Pancreas (tissue), 10 donors: ENCODE measurements at places on chromosomes 6 and 20. TPM values are rescaled to one million over a fixed set of nuclear protein-coding genes. Genes with fewer than 3 reads are reported as not detected.

C20orf141 gene
- polyA plus RNA-seq = 0.19 TPM

SAPCD1 gene
- 11.1 TPM for polyA plus RNA-seq

DNA sequence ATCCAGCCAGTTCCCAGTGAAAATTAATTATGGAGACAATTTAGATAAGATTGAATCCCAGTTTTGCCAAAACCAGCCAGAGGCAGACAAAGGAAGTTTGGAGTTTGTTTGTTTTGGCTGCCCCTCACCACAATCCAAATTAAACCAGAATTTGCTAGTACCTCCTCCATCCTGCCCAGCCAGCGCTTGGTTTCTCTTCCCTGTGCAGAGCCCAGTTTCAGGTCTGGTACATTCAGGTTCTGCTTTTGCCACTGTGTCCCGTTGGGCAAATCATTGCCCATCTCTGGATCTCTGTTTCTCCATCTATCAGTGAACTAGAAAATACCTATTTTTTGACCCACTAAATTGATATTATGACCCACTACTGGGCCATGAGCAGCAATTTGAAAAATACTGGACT, 26.4 kb downstream of the FOXP4 start:
- H3K36me3 ChIP-seq = no peaks in the 10 kb centered on the region
- H3K27me3 ChIP-seq = no peaks in the 10 kb centered on the region
- H3K27ac ChIP-seq = no peak overlapping the region
- peaks cover 47% of the 10 kb centered on the region for H3K4me1 ChIP-seq
- H3K4me3 ChIP-seq = no peak overlapping the region

DNA sequence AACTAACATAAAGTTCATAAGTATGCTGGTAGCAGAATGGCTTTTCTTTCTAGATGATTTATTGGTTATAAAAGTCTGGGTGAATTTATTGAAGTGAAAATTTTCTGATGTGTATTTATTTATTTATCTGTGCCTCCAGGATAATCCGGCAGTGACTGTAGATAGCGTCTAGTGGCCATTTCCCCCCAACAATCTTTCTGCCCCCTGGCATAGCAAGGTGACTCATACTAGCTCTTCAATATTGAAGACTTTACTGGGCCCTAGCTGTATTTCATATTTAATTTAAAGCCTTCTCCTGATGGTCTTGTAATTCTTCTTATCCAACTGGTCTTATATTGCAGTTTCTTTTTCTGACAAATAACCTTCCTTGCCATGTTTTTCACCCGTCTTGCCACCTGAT, 154.1 kb upstream of the SGK1 start:
- no peak overlapping the region for H3K4me3 ChIP-seq
- H3K4me1 ChIP-seq = peaks cover 28% of the 10 kb centered on the region
- no peaks in the 10 kb centered on the region for H3K27me3 ChIP-seq
- DNase-seq = no peak

GRCh38 chr20:19958928-19959327, 58.2 kb upstream of the NAA20 start:
- no peak for DNase-seq
- no peak overlapping the region for H3K4me3 ChIP-seq
- no peaks in the 10 kb centered on the region for H3K4me1 ChIP-seq
- H3K27ac ChIP-seq = no peak overlapping the region
- no peaks in the 10 kb centered on the region for H3K27me3 ChIP-seq
- H3K36me3 ChIP-seq = no peaks in the 10 kb centered on the region

- H3K27ac ChIP-seq = no peak overlapping the region
- H3K4me3 ChIP-seq = no peak overlapping the region
- H3K27me3 ChIP-seq = no peaks in the 10 kb centered on the region
Measured at GRCh38 chr20:21358737-21359136, 38.6 kb downstream of the NKX2-4 start.

- H3K4me3 ChIP-seq = no peak overlapping the region
- H3K27me3 ChIP-seq = no peaks in the 10 kb centered on the region
- no peaks in the 10 kb centered on the region for H3K36me3 ChIP-seq
- DNase-seq = peak; percentile 50
Measured at GRCh38 chr20:33664762-33665144, 2.0 kb upstream of the ACTL10 start.

- H3K27ac ChIP-seq = peak overlapping the region; percentile 22
- H3K4me1 ChIP-seq = peaks cover 6% of the 10 kb centered on the region
- no peak overlapping the region for H3K4me3 ChIP-seq
- H3K36me3 ChIP-seq = peaks cover 5% of the 10 kb centered on the region
Measured at GRCh38 chr6:31877125-31877650, 1.6 kb downstream of the SLC44A4 start.

DNA sequence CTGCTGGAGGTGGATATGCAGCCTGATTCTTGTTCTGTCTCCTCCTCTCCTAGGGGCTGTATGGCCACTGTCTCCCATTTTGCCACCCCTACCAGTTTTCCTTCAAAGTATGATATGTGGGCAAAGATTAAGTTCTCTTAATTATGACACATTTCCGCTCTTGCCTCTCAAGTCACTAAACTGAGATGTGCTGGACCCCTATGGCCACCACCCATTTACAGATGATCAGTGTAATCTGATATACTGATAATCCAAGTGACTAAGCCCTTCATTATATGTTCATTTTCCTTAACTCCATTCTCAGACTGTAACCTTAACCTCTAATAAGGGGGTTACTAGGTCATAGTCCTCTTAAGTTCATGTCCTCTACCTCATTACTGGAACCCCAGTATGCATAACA, 711 bp upstream of the C20orf141 start:
- no peaks in the 10 kb centered on the region for H3K36me3 ChIP-seq
- no peak for DNase-seq
- H3K27ac ChIP-seq = no peak overlapping the region
- H3K4me3 ChIP-seq = no peak overlapping the region
- no peaks in the 10 kb centered on the region for H3K27me3 ChIP-seq

GRCh38 chr6:131073577-131073976, 10.5 kb upstream of the EPB41L2 start:
- H3K36me3 ChIP-seq = no peaks in the 10 kb centered on the region
- DNase-seq = no peak
- no peak overlapping the region for H3K4me3 ChIP-seq
- H3K27me3 ChIP-seq = no peaks in the 10 kb centered on the region
- no peak overlapping the region for H3K27ac ChIP-seq
- H3K4me1 ChIP-seq = no peaks in the 10 kb centered on the region

DNA sequence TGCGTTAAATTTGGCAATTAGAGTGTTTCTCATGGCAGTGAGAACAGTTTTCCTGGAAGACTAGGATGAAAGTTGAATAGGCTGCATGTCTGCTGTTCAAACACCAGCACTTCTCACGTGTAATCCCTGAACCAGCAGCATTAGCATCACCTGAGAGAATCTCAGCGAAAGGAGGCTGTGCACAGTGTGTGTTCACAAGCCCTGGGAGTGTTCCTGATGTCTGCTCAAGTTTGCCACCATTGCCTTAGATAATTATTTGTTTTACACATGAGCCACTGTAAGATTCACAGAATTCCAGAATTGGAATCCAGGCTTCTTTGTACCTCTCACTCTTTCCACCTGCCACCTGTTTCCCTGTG, 117.3 kb downstream of the JARID2 start:
- no peaks in the 10 kb centered on the region for H3K27me3 ChIP-seq
- no peak overlapping the region for H3K4me3 ChIP-seq
- DNase-seq = no peak
- no peak overlapping the region for H3K27ac ChIP-seq
- peaks cover 31% of the 10 kb centered on the region for H3K4me1 ChIP-seq

DNA sequence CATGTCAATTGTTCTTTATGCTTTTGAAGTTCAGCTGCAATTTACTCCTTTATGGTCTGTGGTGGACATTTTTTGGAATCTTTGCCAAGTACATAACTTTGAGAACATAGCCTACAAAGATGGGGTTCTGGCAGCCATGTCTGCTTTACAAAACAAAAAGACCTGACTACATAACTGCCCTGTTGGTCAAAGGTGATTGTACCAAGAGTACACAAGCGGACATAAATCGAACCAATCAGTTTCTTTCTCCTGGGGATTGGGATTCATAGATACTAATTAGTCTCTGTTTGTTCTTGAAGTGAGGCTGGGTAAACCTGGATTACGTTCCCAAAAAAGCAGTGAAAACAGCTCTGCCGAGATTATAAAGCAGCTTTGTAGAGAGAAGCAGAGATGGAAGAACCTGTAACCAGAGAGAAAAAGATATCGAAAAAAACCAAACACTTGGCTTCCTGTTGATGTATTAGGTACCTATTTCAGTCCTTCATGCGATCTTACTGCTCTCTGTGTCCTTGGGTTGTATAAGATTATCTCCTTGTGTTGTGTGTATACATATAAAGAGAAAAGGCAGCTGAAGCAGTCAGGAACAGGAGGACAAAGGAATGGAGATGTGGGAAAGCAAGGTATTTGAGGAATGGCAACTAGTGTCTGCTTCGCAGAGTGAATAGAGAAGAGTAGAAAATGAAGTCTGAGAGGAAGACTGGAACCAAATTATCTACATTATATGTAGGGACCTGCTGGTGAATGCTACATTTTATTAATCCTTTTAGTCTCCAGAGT, 2.7 kb upstream of the ZFAND3 start:
- no peak overlapping the region for H3K4me3 ChIP-seq
- H3K27me3 ChIP-seq = no peaks in the 10 kb centered on the region
- no peak for DNase-seq
- no peaks in the 10 kb centered on the region for H3K4me1 ChIP-seq
- H3K36me3 ChIP-seq = no peaks in the 10 kb centered on the region
- H3K27ac ChIP-seq = no peak overlapping the region

DNA sequence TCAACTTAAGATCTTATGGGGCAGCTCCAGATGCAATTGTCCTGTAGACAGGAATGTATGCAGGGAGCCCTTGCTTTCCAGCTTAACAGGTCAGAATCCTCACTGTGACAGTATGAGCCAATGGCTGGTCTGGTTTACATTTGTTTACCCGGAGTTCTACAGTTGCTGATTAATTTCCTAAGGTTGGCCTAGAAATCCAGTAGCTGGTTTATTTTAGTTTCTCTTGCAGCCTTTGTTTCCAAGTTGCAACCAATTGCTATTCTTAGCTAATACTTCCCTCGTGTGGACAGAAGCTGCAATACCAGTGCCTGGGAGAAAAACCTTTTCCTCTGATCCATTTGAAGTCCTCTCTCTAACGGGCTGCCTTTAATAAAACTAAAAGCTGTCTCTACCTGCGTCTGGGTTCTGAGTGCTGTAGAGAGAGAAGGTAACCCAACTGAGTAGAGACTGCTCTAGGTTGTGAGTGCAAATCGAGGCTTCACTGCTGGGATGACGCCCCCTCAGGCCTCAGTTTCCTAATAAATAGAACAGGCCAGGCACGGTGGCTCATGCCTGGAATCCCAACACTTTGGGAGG, 45.9 kb downstream of the ZNF217 start:
- DNase-seq = peak; percentile 26
- H3K27me3 ChIP-seq = no peaks in the 10 kb centered on the region
- H3K4me3 ChIP-seq = no peak overlapping the region
- H3K27ac ChIP-seq = no peak overlapping the region
